ENCODE measurements at places on chromosomes 7 and 10.
A peak's percentile ranks its signal among the peaks of the same experiment; 100 is the strongest.

DNA sequence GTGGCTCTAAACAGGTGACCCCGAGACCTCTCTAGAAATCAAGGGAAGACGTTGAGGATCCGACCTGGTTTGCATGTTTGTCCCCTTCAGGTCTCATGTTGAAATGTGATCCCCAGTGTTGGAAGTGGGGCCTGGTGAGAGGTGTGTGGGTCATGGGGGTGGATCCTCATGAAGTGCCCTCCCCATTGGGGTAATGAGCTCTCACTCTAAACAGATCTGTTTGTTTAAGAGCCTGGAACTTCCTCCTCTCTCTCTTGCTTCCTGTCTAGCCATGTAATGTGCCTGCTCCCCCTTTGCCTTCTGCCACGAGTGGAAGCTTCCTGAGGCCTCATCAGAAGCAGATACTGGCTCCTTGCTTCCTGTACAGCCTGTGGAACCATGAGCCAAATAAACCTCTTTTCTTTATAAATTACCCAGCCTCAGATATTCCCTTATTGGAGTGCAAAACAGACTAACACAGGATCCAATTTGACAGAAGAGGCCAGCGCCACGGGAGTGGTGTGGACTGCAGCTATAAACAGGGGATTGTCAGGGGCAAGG lies 10.8 kb upstream of the POLM start:
- no peak for DNase-seq

- DNase-seq = no peak
These were observed 27.4 kb upstream of the ENTPD1 start for GRCh38 chr10:95728526-95728925.

- DNase-seq = no peak
These were observed 135.1 kb downstream of the TAX1BP1 start for GRCh38 chr7:27875061-27875460.

GRCh38 chr10:132449051-132449810 lies 52.2 kb downstream of the PWWP2B start:
- DNase-seq = no peak

- DNase-seq = no peak
These were observed 4.3 kb upstream of the ELFN1 start for GRCh38 chr7:1665549-1666316.

GRCh38 chr10:4651404-4652037 lies 174.5 kb upstream of the AKR1E2 start:
- DNase-seq = no peak

DNA sequence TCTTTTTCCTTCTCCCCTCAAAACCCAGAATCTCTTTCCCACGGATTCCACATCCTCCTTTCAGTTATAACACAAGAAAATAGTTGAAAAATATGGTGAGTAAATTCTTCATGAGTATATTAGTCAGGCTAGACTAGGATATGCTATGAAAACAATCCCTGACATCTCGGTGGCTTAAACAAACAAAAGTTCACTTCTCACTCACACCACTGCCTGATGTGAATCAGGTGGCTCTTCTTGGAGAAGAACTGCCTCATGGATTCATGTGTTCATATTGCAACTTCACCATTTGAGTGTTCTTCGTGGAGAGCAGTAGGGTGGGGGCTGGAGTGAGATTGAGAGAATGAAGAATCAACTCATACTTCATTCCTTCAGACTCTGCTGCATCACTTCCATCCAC lies 204.1 kb downstream of the PHF14 start:
- DNase-seq = no peak

DNA sequence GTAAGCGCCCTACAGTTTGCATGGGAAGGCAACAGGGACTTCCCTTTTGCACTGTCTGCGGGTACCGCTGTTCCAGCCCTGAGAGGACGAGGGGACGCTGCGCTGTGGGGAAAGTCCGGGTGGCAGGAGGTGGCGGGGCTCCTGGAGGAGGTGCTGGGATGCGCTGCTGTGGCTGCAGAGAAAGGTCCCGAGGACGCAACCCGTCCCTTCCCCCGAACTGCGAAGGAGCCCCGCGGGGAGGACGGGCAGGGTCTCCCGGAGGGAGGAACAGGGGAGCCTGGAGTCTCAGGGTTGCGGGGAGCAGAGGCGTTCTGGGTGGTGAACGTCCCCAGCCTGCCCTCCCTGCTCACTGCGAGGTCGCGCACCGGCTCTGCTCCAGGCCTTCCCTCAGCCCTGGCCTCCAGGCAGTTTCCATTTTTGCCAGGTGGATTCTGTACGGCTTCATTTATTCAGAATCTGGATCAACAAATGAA lies 91.6 kb downstream of the CXCL12 start:
- no peak for DNase-seq

GRCh38 chr7:43906331-43907010 lies at the start of gene URGCP:
URGCP (minus strand) TSS chr7:43906596; CDS start chr7:43906575, 21 bp downstream.
- peak; percentile 50 for DNase-seq

DNA sequence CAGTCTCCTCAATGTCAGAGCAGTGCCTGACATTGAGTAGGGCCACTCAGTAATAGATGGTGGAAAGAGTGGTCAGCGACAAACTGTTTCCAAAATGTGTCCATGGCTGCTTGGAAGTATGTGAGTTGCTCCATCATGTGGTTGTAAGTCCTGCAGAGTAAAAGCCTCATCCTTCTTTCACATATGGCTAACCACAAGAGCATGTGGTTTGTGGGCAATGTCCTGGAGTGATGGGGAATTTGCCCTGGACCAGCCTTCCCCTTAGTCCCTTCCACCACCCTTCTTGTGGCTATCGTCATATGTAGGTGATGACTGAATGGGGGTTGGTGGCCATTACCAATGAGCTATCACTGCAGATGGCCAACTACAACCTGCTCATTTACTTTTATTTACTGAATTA lies 33.0 kb upstream of the PLXNA4 start:
- DNase-seq = no peak

GRCh38 chr7:87445897-87446296 lies 29.6 kb downstream of the ABCB4 start:
- no peak for DNase-seq

DNA sequence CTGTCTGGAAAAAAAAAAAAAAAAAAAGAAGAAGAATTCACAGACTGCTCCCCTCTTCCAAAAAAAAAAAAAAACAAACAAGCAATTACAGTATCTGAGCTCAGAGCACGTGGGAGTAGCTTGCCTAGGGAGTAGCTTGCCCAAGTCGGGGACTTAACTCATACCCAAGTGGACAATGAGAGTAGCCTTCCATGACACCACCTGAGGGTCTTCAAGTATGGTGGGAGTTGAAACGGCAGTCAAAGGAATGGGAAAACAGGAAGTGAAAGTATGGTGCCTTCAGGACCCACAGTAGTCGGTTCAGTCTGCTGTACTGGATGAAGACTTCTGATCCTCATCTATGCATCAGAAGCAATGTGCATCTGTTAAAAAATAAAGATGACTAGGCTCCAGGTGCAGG lies 10.6 kb downstream of the VOPP1 start:
- no peak for DNase-seq

- no peak for DNase-seq
These were observed 29.6 kb upstream of the ATXN7L1 start for GRCh38 chr7:105905910-105906568.

DNA sequence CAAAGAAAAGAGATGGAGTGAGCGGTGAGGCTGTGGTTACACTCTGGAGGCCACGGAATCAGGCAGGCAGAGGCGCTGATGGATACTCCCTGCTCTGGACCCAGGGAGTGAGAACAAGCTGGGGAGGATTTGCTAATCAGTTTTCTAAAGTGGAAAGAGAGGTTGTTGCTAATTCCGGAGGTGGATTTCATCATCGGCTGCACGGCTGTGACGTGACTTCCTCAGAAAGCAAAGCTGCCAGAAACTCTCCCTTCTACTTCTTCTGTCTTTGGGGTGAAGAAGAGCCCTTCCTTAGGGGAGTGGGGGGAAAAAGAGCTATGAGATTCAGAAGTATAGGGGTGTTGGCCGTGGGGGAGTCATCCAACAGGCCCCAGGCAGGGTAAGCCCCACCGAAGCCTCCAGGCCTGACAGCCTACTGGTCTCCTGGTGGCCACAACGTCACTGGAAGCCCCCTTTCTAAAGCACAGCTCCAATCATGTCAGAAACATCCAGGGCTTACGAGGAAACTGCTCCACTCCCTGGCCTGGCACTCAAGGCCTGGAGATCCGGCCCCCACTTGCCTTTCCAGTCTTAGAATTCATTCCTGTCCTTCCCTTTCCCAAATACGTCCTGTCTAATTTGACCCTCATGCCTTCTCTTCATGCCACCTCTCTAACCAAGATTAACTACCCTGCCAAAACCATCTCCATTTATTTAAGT lies 114.5 kb downstream of the HIP1 start:
- no peak for DNase-seq

DNA sequence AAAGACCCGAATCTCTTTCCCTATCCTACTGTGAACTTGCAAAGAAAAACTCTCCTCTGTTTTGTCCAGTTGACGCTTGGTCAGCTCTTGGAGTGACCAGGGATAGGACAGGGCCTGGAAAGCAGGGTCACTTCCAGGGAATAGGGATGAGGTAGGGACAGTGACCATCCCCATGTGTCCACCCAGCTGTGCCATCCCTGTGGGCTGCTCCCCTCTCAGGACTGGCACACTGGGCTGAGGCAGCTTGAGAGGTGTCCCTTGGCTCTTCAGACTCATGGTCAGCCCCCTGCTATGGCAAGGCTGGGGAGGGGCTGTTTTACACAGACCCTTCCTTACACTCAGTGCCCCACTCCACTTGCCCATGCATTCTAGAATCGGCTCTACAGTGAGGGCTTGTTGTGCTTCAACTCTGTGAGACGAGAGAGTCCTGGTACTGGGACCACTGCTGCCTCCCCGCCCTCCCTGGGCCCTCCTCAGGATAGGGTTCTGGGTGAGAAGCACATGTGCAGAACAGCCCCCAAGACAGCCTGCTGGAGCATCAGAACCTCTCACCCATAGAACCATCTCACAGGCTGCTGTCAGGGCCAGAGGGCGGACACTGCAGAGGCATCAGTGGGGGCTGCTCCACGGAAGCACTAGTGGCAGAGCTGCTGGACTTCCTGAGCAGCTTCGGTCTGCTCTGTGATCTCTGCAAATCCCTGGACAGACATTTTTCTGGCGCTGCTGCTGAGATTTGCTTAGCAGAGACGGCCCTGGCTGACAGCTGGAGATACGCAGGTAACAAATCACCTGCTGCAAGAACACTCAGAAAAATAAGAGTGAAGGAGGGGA lies 202.8 kb upstream of the CXCL12 start:
- DNase-seq = no peak

- DNase-seq = no peak
These were observed 137.4 kb downstream of the MDFIC start for GRCh38 chr7:115059321-115059720.
